ENCODE measurements at places on chromosomes 1 and 21. TPM values are rescaled to one million over a fixed set of nuclear protein-coding genes. Genes with fewer than 3 reads are reported as not detected.

Gene TMEM222
- total RNA-seq = 53.0 TPM

Gene MASP2
- not detected for total RNA-seq

Gene EFNA1
- not detected for total RNA-seq

Gene NECTIN4
- total RNA-seq = not detected

Gene C1orf232
- total RNA-seq = not detected

Gene MRPS6
- 13.7 TPM for total RNA-seq

Gene SEMA6C
- total RNA-seq = 1.4 TPM

Gene TTC24
- not detected for total RNA-seq

Gene DENND4B
- total RNA-seq = 17.5 TPM

Gene KRTAP12-2
- total RNA-seq = not detected

GRCh38 chr1:197096137-197096536 lies 29.1 kb upstream of the F13B start:
- H3K36me3 ChIP-seq = no peaks in the 10 kb centered on the region
- no peak for DNase-seq
- no peak overlapping the region for H3K27ac ChIP-seq
- no peaks in the 10 kb centered on the region for H3K27me3 ChIP-seq

- no peaks in the 10 kb centered on the region for H3K27me3 ChIP-seq
- no peak overlapping the region for H3K4me3 ChIP-seq
- H3K4me1 ChIP-seq = peaks cover 43% of the 10 kb centered on the region
- peak; percentile 96 for DNase-seq
- H3K27ac ChIP-seq = peak overlapping the region; percentile 74
These were observed 3.6 kb upstream of the RASSF5 start for GRCh38 chr1:206503591-206504362.

DNA sequence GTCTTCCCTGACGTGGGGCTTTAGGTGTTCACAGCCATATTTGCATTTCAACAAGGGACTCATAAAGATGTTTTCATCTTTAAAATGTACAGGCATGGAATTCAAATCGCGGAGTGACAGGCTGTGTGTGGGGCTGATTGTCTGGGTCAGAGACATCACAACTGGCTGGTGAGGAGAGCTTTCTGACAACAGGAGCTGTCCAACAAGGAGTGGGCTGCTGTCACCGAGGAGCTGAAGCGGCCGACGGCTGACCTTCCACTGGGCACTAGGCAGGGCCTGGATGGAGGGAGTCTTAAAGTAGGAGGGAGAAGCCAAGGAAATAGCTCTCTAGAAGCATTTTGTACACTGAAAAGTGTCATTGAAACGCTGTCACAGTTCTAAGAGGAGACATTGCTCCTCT lies 30.5 kb upstream of the SCMH1 start:
- no peak overlapping the region for H3K27ac ChIP-seq
- H3K36me3 ChIP-seq = no peaks in the 10 kb centered on the region
- no peak for DNase-seq
- no peaks in the 10 kb centered on the region for H3K4me1 ChIP-seq

DNA sequence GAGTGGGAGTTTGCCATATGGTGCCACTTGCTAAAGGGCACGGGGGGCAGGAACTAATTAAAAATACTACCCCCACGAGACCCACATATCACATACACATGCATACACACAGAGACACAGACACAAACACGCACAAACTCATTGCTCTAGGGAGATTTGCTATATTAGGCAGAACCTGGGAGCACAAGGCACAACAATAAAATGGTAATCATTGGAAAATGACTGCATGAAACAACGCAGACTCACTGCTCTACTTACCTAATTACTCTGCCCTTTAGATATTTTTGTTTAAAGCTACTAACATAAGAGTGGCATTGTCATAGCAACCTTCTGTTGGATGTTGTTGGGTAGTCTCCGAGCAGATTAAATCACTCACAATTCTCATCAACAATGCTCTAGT lies 20.3 kb upstream of the RGS4 start:
- H3K27ac ChIP-seq = no peak overlapping the region
- H3K4me3 ChIP-seq = no peak overlapping the region
- H3K36me3 ChIP-seq = no peaks in the 10 kb centered on the region
- peaks cover 14% of the 10 kb centered on the region for H3K4me1 ChIP-seq
- DNase-seq = no peak

DNA sequence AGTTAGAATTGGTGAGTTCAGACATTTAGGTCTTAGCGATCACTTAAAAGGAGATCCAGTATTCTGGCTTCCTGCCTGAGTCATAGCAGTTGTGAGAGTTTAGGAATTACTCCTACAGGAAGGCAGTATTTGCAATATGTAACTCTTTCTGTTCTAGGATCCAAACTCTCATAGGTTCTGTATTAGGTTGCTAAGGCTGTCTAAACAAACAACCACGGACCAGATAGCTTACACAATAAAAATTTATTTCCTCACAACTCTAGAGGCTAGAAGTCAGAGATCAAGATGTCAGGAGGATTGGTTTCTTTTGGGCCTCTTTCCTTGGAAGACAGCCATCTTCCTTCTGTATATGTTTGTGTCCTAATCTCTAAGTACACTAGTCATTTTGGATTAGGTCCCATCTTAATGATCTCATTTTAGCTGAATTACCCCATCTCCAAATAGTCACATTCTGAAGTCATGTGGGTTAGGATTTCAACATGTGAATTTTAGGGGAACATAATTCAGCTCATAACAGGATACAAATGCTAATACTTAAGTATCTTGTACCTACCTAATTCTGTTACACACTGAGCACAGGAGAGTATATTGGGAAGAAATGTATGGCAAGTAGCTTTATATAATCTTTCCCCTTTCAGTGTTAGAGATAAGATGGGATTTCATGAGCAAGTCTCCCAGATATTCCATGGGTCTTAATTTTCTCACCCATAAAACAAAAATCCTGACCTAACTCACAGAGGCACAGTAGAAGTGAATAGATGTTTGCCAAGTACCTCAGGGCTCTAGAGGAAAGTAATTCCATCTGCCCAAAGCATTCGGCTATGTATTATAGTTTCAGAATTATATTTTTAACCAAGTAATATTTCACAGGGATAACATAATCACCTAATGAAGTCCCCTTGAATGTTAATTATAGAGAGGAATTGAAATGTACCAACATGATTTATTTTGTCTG lies 144.4 kb downstream of the PTBP2 start:
- DNase-seq = peak; percentile 98
- peaks cover 17% of the 10 kb centered on the region for H3K4me1 ChIP-seq
- peak overlapping the region; percentile 49 for H3K4me3 ChIP-seq
- peak overlapping the region; percentile 94 for H3K27ac ChIP-seq
- no peaks in the 10 kb centered on the region for H3K27me3 ChIP-seq

- H3K4me1 ChIP-seq = peaks cover 14% of the 10 kb centered on the region
- no peaks in the 10 kb centered on the region for H3K27me3 ChIP-seq
- no peak for DNase-seq
- H3K36me3 ChIP-seq = no peaks in the 10 kb centered on the region
These were observed 161.1 kb upstream of the IRF2BP2 start for GRCh38 chr1:234770924-234771540.

DNA sequence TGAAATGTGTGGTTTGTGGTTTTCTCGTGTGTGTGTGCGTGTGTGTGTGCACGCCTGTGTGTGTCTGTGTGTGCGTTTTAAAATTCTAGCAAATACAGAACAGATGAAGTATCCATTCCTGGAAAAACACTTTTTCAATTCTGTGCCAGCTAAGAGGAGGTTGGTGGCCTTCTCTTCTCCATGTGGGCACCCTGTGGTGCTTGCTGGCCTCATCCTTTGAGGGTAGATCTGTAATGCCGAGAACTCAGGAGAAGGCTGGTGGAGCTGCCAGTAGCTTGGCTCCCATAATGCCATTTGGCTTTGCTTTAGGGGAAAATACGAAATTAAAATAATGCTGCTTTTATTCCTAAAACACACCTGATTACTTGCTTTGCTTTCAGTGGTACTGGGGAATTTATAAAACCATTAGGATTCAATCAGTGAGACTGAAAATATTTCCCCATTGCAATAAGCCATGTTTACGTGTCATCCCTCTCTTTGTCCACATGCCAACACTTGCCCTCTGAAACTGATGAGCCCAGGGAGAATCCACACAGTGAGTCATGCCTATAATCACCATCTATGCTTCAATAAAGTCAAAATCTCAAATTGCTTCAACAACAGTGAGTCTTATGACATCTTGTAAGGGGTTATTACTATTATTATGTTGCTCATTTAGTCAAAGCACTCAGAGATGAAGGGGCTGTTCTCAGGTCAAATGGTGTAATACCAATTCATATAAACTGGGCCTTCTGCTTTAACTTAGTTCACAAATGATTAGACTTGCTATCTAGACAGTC lies 39.2 kb downstream of the ABCA4 start:
- peaks cover 9% of the 10 kb centered on the region for H3K4me1 ChIP-seq
- H3K36me3 ChIP-seq = no peaks in the 10 kb centered on the region
- DNase-seq = peak; percentile 93
- no peaks in the 10 kb centered on the region for H3K27me3 ChIP-seq
- H3K4me3 ChIP-seq = no peak overlapping the region
- peak overlapping the region; percentile 33 for H3K27ac ChIP-seq

GRCh38 chr21:19914028-19914427 lies 1084.2 kb upstream of the NCAM2 start:
- DNase-seq = no peak
- no peaks in the 10 kb centered on the region for H3K36me3 ChIP-seq
- no peaks in the 10 kb centered on the region for H3K4me1 ChIP-seq
- no peak overlapping the region for H3K27ac ChIP-seq

- H3K4me3 ChIP-seq = no peak overlapping the region
- no peak overlapping the region for H3K27ac ChIP-seq
- no peak for DNase-seq
- H3K36me3 ChIP-seq = no peaks in the 10 kb centered on the region
- H3K4me1 ChIP-seq = no peaks in the 10 kb centered on the region
These were observed 294.0 kb upstream of the C1orf87 start for GRCh38 chr1:60367532-60367931.

DNA sequence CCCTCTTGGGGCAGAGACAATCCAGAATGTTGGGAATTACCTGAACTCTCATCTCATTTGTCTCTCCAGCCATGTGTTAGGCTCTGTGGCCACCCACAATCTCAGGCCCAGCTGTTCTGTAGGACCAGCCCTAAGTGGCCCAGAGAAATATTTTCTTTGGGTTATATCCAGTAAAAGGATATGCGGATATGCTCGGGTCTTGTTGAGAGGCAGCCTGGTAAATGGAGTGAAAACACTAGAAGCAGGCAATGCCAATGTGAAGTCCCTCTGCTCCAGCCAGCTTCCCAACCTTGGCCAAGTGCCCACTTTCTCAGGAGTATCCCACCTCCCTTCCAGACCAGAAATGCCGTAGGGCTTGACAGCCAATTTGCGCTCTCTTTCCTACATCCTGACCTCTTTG lies 192.2 kb downstream of the ST6GALNAC3 start:
- no peak overlapping the region for H3K27ac ChIP-seq
- no peak overlapping the region for H3K4me3 ChIP-seq
- H3K36me3 ChIP-seq = no peaks in the 10 kb centered on the region
- H3K4me1 ChIP-seq = no peaks in the 10 kb centered on the region
